ENCODE measurements at places on chromosomes 7 and 10.

DNA sequence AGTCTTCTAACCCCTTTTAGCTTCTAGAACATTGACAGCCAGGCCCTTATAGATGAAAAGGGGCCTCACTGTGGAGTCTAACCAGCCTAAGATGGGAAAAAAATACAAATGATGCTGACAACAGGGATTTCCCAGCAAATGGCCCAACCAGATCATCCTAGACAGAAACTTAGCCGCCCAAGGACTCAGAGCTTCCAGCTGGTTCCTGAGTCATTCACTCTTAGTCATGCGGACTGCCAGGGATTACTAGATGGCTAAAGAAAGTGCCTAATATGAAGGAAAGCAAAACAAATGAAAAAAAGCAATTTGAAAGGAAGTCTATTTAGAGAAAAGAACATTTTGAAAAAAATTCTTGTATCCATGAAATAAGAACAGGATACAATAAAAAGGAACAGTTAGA is 23.7 kb downstream of the TSPAN14 start:
- DNase-seq = no peak

GRCh38 chr7:113320419-113320818 is 202.1 kb upstream of the SMIM30 start:
- no peak for DNase-seq

GRCh38 chr10:80460399-80461207 is 6.5 kb downstream of the TSPAN14 start:
- peak; percentile 64 for DNase-seq

GRCh38 chr10:55734112-55734511 is 626.9 kb downstream of the ZWINT start:
- DNase-seq = no peak

- DNase-seq = peak; percentile 77
Measured at GRCh38 chr10:22250897-22251660, 33.3 kb upstream of the EBLN1 start.

- no peak for DNase-seq
Measured at GRCh38 chr10:121194696-121195523, 343.7 kb downstream of the WDR11 start.

DNA sequence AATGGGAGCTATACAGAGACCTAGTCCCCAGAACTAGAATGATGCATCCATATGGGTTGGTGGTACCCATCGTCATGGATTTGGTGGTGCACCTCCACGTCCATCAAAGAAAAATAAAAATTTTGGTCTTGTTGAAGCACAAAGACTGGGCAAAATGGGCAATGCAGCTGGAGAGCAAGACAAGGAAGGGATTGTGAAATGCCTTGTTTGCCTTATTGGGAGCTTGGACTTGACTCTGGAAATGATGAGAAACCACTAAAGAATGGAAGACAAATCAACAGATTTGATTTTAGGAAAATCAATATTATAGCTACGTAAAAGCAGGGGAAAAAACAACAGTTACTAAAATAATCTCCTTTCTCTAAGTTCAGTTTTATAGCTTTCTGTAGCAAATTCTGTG is 150.9 kb downstream of the CPED1 start:
- DNase-seq = no peak

DNA sequence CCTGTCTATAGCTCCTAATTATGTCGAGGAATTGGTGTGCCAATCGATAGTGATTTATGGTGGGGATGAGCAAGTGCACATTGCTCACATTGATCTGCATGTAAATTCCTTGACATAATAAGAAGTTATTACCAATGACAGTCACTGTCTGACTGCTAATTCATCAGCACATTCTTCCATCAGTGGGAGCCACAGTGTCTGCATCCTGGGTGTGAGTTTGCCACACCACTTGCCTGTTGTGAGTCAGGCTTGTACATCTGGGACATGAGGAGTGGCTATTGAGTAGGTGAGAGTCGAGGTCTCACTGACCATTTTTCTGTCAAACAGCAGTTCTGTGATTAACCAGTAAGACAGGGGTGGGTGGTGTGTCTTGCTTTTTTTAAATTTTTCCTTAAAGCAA is 263.4 kb downstream of the LRMDA start:
- peak; percentile 17 for DNase-seq

GRCh38 chr10:123800821-123801220 is 90.8 kb downstream of the CPXM2 start:
- DNase-seq = no peak

- DNase-seq = no peak
Measured at GRCh38 chr7:140479739-140480084, 407 bp upstream of the MKRN1 start.

DNA sequence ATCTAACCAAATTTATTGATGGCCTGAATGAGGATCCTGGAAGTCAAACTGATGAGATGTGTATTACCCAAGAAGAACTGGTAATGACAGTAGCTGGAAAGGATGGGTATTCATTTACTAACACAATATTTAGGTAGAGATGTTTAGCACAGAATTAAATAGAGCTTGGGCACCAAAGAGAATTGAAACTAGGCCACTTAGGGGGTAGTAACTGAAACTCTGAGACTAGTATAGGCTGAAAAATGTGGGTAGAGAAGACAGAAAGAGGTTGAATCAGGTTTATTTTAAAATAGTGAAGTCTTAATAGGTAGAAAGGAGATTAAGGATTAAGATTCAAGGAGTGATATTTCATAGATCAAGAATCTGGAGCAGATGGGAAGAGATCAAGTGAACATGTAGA is 155.8 kb downstream of the MLLT10 start:
- DNase-seq = no peak

DNA sequence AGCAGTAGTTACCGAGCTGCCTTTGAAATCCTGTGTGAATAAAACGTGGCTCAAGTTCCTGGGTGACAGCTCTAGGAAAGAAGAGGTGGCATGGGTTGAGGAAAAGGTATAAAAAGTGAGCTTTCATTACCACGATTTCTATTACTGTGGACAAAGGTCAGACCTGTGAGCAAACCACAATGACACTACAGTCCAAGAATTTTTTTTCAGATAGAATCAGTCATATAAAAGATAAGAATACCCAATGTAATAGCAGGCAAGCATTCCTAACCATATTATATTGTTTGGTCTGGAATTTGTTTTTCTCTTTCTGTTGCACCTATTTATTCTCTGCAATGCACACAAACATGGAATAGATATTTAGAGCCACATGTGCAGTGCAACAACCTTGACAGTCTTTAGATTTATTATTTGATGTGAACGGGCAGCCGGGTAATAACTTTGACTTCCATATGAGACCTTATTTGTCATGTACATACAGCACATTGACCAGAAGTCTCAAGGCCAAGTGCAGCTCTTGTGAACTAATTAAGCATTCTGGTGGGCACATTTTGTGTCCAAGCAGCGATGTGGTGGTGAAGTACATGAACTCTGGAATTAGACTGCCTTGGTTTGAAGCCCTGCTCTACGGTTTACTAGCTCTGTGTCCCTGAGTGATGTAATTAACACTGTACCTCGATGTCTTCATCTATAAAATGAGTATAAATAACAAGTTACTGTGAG is 156.8 kb downstream of the NRCAM start:
- no peak for DNase-seq

DNA sequence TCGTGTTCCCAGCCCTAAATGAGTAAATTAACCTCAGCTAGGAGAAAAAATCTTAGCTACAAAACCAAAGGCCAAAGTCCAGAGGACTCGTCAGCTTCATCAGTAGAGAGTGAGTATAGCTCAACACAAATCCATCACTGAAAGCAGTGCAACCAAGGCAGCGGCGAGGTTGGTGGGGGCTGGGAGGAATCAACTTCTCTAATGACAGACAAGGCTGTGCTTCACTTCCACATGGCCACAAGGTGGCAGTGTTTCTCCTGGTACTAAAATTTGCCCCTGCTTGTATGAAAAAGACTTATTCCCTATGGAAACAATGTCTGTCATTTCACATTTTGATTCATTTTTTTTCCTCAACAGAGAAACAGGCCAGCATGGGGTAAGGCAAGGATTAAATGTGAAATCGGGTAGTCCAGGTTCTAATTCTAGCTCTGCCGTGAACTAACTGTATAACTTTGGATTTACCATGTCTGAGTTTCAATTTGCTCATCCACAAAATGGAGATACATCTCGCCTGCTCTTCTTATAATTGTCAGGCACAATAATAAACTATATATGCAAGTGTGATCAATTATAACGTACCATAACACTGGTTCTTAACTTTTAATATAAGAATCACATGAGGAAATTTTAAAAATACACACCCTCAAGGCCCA is 39.3 kb downstream of the FAS start:
- DNase-seq = peak; percentile 80

DNA sequence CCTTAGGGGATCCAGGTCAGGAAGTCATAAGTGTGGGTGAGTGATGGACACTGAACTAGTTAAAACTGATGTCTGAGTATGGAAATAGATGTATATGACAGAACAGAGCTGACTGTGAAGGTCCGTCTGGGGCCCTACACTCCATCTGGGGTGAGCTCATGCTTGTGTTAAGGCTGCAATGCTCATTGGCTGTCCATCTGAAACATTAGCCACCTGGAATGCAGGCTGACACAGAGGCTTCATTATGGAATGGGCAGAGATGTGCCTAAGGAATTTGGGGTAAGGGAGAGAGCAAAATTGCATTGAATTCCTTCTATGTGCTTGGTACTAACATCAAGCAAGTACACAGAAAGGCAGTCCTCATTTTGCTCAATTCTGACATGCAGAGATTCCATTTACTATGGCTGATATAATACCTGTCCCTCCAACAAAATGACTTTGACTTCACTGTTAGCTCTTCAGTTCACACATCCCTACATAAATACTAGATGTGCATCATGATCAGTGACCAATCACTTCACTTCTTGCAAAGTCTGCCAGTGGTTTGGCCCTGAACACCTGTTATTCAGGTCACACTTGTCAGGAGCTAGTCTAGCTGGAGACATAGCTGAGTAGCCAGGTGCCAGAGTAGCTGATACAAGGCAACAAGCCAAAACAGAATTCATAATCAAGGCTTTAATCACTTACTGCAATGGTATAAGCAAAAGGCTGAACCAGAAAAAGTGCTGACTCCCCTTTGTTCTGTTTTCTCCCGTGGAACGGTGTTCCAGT is 128.9 kb upstream of the VWC2 start:
- DNase-seq = peak; percentile 44

DNA sequence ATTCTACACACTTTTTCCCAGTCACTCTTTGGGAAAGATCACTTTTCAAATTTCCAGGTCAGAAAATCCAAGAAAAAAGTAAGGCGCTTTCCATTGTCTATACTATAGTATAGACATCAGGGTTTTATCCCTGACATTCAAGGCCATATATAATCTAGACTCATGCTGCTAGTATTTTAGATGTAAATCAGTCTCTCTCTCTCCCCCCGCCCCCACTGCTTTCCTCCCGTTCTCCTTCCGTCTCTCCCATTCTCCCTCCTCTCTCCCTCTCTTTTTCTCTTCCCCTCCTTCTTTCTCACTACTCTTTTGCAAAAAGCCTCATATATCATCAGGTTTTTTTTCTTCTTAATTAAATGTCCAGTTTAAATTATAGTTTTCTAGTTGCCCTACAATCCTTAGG is 154.8 kb downstream of the PHF14 start:
- no peak for DNase-seq

DNA sequence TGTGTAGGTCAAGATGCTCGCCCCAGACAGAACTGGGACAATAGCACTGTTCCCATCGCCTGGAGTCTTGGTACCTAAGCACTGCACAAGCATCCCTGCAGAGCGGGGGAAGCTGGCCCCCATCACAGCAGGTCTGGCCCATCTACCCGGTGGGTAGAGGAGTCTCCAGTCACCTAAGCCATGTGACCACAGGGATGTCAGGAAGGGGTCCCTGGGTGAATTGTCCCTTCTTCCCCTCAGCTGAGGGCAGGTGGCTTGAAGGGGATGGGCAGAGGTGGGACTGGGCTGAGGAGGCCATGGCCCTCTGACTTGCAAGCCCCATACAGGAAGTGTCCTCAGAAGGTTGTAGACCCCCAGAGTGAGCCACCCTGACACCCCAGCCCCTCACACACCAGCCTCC is 39.7 kb downstream of the FRMPD2 start:
- no peak for DNase-seq

DNA sequence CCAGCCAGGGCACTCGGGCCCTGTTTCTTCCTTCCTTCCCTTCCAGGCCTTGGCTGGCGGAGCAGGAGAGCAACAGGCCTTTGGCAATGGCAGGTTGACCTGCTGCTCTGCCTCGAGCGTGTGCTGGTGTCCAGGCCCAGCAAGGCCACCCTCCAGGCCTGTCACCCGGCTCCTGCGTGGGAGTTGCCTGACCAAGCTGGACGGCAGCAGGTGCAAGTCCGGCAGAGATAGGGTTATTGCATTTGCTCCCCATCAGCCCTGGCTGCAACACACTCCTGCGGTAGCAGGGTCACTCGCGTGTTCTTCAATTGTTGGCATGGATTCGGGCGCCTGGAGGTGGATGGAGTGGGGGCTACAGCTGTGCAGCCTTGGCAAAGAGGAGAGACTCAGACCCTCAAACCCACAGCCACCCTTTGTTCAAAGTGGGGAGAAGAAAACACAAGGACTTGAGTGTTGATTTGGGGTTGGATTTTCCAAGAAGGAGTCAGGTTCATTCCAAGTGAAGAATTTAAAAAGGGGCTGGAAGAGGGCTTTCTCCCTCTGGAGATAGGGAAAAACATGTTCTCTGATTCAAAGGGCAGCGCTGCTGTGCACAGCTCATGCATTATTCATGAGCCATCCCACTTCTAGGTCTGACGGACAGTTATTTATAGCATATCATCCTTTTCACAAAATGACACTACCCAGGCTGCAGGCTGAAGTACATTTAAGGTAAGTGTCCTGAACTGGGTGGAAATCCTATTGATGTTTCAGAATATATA is 64.2 kb upstream of the PITRM1 start:
- DNase-seq = peak; percentile 61

DNA sequence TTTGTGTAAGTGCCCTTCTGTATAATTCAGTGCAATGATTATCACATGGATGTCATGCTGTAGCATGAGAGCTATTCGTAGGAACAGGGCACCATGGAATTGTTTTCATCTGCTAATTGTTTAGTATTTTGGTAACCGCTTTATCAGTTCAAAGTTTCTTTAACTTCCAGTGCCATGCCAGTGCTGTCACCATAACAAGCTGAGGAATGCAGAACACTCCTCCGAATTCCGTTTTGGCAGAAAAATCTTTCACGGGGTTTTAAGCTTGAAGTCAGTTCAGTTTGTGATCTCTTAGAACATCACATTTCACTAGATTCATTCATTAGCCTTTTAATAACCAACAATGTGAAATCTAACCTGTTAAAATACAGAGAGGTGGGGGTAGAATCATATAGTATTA is 117.2 kb upstream of the SEMA3C start:
- DNase-seq = peak; percentile 10

GRCh38 chr7:116384936-116385635 is 114.5 kb upstream of the CAV2 start:
- no peak for DNase-seq

DNA sequence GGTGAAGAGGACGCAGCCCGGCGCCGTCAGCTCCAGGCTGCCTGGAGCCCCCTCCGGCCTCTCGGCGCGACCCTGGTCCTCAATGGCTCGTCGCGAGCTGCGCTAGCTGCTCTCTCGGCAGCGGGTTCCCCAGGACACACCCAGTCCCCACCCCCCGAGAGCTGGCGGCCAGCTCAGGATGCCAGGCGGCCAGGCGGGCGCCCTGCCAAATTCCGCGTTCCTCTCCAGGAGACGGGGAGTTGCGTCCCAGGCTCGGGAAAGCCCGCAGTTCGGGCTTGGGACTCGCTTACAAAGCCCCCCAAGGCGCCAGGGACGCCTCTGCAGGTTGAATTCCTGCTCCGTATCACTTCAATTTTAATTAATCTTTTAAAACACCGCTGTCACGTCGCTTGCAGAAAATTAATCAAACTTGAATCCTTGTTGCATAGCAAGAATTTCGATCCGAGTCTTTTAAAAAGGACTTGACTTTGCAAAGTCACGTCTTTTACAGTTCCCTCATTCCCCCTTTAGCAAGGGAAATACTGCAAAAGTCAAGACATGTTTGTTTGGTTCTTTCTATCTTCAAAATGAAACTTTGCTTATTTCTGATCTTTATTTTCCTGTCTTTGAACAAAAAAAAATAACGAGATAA is 28.2 kb downstream of the SKIDA1 start:
- DNase-seq = peak; percentile 94
